ENCODE measurements at places on chromosomes 11 and 22.

DNA sequence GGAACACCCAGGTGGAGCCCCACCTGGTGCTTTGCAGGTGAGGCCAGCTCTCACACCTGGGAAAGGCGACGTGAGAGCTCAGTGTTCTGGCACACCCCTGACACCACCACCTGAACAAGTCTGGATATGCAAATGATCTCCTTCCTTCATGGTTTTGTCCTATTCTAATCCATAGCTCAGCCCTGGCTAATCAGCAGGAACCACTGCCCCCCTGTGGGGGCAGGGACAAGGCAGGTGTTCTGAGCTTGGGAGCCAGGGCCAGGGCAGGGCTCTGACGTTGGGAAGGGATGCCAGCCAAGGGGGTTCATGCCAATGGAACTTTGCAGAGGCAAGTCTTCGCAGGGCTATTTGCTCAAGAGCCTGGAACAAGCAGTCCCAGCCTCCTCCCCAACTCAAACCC, 144.2 kb downstream of the TRIM29 start:
- no peak for DNase-seq

DNA sequence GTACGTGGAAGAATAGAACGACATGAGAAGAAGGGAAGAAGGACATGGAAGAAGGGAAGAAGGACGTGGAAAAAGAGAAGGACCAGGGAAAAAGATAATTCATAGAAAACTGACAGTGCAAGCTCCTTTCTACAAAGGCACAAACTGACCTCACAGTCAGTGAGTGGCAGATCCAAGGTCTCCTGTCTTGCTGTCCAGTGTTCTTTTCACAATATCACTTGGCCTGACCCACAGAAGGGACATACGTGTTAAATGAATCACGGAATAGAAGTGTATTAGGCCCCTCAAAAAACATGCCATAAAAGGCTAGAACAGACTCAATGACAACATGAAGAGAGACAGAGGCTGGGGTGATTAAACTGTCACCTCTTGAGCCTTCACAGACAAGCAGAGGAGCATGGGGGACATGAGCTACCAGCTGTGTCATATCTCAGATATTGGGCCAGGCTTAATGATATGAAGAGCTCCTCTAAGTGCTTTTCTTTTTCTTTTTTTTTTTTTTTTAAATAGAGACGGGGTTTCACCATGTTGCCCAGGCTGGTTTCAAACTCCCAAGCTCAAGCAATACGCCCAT, 4.6 kb downstream of the ASCC2 start:
- no peak for DNase-seq

- no peak for DNase-seq
Measured at GRCh38 chr11:68375766-68376165, 63.4 kb downstream of the LRP5 start.

DNA sequence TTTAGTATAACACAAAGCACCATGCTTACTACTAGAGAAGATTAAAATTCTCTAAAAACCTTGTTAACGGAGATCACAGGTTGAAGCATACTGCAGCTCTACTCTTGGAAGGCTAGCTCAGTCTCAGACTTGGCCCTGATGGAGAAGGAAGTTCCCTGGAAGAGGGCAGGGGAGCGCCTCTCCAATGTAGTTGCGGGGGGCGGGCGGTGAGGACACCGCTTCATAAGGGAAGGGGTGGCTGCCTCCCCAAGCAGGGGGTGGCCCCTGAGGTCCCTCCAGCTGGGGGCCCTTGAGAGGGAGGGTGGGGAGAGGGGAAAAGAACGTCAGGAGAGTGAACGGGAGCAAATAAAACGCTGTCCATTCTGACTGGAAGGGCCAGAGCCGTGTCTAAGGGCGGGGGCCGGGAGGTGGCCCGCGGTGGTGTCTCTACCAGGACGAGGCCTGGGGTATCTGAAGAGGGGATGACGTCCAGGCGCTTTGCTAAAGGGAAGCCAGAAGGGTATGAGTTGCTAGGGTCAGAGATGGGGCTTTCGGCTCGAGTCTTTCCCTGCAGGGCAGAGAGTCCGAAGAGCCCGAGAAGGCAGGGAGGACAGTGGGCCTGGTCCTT, 553 bp upstream of the USP47 start:
- DNase-seq = peak; percentile 66

DNA sequence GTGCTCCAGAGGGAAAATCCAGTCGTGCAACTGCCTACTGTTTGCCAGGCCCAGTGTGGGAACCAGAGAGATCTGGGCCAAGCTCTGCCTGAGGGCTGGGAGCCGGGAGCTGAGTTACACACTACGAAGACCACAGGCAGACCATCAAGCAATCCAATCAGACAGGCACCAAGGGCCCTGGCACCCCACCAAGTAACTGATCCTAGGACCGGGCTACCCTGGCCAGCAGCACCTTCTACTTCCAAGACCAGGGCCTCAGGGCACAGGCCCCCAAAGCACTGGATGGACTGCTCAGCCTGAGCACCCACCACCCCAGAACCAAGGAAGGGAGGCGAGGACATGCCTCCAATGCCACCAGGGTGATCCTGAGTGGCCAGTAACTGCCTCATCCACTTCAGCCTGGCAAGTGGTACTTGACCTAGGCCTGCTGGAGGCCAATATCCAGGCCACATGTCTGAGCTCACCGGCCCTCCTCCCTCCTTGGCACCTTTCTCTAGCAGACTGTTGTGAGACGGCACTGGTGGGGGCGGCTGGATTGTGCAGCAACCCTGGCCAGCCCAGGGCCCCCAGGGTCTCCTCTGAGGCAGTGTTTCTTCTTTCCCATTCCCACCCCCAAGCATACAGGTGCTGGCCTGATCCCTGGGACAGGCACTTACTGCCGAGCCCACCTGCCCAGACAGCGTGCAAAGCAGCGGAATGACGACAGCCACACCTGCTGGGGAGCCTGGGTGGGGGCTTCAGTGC, 20.7 kb upstream of the ARFGAP3 start:
- no peak for DNase-seq

DNA sequence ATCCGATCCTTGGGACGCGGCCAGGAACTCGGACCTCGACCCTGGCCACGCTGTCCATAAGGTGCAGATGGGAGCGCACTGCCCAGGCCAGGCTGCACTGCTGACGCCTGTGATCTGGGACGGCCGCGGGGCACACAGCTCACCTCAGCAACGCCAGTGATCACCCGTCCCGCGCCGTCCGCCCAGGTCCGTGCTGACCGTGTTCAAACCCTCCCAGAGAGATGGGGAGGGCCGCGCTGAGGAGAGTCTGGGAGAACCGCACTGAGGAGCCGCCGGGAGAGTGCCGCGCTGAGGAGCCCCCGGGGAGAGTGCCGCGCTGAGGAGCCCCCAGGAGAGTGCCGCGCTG, 636 bp downstream of the KCNQ1OT1 start:
- no peak for DNase-seq

DNA sequence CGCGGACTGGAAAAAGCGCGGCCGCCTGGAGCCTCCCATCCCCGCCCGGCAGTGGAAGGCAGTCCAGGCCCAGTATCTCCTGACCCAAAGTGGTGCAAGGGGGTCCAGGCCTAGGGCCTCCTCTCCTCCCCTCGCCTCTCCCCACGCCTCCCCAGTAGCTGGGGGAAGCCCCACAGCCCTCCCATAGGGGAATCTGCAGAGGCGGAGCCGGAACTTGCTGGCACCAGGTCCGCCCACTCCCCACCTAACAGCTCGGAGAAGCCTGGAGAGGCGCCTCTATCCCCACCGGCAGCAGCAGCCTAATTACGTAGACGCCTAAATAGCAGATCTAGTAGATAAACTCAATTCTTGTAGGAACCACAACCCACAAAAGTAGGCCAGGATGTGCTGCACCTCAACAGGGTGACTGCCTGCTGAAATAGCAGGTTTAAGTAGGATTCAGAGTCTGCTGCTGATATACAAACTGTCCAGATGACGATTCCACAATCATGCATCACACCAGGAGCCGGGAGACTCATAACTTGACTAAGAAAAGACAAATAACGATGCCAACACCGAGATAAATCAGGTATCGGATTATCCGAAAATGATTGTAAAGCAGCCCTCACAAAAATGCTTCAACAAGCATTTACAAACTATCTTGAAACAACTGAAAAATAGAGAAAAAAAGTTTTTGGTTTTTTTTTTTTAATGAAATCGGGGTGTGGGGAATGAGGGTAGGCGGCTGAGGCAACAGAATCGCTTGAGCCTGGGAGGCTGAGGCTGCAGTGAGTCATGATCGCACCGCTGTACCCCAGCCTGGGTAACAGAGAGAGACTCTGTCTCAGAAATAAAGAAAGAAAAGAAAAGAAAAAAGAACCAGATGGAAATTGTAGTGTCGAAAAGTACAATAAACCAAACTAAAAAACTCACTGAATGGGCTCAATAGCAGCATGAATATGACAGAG, 11.4 kb upstream of the BRD1 start:
- DNase-seq = no peak

GRCh38 chr22:37161443-37161842, 11.7 kb upstream of the IL2RB start:
- DNase-seq = no peak

- no peak for DNase-seq
Measured at GRCh38 chr22:30889268-30889995, 79.1 kb downstream of the MORC2 start.

GRCh38 chr11:101030015-101030414, 99.6 kb downstream of the PGR start:
- no peak for DNase-seq

DNA sequence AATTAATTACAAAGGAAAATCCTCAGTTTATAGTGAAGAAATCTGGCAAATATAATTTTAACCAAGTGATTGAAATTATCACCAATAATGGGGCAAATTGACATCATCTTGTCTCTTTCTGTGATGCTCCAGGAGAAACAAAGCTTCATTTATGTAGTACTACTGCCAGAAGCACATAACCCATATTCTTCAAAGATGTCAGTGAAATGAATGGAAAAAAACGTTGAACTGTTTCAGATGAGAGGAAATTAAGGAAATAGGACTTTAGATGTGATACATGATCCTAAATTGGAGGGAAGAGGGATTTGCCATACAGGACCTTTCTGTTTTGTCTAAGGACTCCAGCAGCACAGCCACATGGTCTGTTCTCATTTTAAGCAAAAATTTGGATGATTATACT, 57.6 kb downstream of the PPP6R3 start:
- DNase-seq = no peak

DNA sequence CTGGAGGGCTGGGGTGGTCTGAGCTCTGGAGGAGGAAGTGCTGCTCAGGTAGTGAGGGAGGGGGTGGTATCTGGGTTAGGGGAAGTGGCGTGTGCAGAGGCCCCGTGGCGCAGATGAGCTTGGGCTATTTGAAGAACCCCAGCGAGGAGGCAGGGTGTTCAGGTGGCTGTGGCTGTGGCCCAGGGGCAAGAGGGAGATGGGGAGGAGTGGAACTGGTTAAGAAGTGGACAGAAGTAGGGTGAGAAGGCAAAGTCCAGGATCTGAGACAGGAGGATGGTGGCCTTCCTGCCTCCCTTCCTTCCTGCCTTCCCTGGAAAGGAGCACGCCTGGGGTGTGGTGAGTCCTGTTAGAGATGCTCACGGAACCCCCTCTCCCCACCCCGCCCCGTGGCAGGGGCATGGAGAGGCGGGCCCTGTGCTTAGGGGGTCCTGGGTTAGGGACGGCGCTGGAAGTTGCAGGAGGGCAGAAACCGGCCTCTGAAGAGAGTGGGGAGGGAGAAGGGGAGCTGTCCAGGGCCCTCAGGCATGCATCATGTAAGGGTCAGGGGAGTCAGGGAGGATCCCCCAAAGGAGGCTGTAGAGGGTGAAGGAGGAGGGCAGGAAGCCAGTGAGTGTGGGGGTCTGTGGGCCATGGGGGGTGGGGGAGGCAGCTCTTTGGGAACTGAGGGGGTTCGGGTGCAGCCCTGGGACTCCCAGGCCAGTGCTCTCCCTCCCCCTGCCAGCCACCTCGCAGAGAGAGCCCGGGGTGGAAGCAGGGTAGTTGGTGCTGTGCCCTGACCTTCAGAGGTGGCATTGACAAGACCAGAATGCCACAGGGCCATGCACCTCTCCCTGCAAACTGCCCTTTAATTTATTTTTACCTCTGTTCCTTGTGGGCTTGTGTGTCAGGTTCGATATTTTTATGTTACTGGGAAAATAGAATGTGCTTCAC, 63.7 kb upstream of the PARVG start:
- DNase-seq = no peak

- DNase-seq = no peak
Measured at GRCh38 chr22:22094921-22095320, 112.3 kb upstream of the TOP3B start.

DNA sequence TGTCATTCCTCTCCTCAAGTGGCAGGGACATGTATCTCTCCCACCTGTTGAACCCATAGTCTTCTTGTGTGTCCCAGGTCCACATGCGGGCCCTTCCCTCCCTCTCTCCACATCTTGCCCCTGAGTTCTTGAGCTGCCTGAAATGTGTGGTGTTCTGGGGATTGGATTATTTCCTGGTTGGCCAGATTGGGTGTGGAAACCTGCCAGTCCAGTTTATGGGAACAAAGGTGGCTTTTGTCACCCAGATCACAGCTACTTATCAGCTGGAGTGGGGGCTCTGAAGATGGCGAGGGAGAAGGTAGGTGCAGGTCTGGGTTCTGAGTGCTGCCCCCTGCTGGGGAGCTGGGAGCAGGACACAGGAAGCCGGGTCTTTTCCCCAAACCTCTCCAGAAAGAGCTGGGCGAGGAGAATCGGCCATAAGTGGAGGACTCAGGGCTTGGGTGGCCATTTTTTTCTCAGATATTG, 14.2 kb downstream of the DTX4 start:
- DNase-seq = peak; percentile 44

GRCh38 chr11:18987454-18988231, 48.4 kb upstream of the MRGPRX1 start:
- no peak for DNase-seq

Data from nucleus accumbens (tissue), 56 donors.